Stimulated activated memory B cell treated with anti-CD40 and anti-IgM and Interleukin-4, amounts not matched to agents 10 μg/mL and 1 μg/mL and 100 μg/mL, for 72 hours (primary cell): ENCODE measurements at places on chromosomes 1 and 21.

- peaks cover 61% of the 10 kb centered on the region for H3K4me1 ChIP-seq
- H3K27me3 ChIP-seq, result no peaks in the 10 kb centered on the region
- peaks cover 42% of the 10 kb centered on the region for H3K36me3 ChIP-seq
- H3K4me3 ChIP-seq, result no peak overlapping the region
- ATAC-seq, result no peak
Observed at GRCh38 chr21:15763359-15763758, 33.6 kb downstream of the USP25 start.

DNA sequence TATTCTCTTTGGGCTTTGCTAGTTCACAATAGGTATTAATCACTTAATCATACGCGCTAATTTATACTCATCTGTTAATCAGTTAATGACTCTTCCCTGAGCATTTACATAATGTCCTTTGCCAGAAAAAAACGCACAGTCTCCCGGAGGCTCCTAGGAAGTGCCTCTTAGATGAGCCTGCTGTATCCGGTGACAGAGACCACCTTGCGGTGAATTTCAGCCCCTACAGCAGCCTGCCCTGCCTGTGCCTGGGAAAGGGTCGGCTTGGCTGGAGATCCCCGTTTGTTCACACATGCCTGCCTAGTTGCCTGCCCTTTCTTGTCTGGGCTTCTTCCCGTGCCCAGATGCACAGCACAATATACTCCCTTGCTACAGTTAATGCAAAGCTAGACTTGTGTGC lies 152.9 kb downstream of the ZBTB18 start:
- H3K36me3 ChIP-seq, result no peaks in the 10 kb centered on the region
- peaks cover 6% of the 10 kb centered on the region for H3K4me1 ChIP-seq
- ATAC-seq, result no peak
- H3K4me3 ChIP-seq, result no peak overlapping the region

DNA sequence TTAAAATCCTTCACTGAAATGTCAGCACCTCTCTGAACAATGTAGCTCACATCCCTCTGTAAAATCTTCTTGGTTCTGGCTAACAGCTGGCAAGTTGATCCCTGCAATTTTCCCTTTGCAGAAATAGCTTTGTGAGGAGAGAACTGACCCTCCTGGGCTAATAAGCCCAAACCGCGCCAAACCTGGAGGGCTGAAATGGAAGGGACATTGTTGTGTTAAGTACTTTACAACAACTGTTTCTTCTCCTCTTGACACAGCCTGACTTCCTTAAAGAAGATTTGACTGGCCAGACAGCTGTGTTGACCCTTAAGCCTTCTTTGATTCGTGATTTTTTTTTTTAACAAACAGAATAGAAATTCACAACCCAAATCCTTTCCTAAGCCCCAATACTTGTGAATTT lies 5.7 kb downstream of the LMX1A start:
- H3K27me3 ChIP-seq, result peaks cover 92% of the 10 kb centered on the region
- H3K36me3 ChIP-seq, result no peaks in the 10 kb centered on the region
- H3K4me3 ChIP-seq, result no peak overlapping the region
- peaks cover 17% of the 10 kb centered on the region for H3K4me1 ChIP-seq

DNA sequence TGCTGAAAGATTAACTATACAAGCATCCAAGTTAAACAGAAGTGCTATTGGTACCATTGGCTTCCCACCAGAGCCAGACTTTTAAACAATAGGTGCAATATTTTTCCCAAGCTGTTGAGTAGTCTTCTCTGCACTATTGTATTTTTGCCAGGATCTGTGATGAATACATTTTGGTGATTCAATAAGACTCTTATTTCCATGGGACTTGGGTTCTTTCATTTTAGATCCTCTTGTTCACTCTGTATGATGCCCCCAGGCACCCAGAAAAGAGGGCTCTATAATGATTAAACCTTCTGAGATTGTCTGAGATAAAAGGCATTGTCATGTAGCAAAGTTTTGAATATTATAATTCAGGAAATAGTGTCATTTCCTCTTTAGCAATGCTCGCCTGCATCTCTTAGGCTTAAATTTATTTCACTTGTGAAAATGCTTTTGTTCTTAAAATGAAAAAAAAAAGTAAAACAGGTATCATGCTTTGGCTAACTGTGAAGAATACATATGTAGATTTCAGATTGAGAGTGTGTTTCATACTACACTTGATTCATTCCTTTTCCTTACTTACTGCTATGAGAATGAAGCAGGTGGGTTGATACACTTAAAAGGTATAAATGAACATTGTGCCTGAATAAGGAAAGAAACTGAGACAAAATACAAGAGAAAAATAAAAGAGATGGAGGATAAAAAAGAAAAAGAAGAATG lies 275.0 kb downstream of the HMCN1 start:
- no peaks in the 10 kb centered on the region for H3K36me3 ChIP-seq
- no peak overlapping the region for H3K4me3 ChIP-seq
- no peak overlapping the region for H3K27ac ChIP-seq
- H3K27me3 ChIP-seq, result no peaks in the 10 kb centered on the region

GRCh38 chr1:186155594-186155993 lies 219.5 kb downstream of the TPR start:
- no peaks in the 10 kb centered on the region for H3K4me1 ChIP-seq
- H3K4me3 ChIP-seq, result no peak overlapping the region
- no peaks in the 10 kb centered on the region for H3K36me3 ChIP-seq

DNA sequence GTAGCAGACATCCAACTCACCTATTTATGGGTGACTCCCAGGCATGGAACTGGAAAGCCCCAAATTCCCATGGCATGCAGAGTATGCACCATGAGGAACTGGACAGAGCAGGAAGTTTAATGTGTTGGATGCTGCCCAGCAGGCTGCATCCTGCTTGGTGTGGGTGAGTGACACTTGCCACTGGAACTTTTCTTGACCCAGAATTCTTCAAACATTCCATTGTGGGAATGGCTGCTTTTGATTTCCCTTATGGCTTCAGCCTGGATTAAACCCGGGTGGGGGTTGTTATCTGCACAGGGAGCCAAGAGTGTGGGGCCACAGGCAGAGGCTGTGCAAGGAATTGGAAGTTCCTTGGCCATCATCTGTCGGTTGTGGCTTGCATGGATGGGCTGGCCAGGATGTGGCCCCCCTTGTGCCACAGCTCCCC lies 26.9 kb upstream of the BACE2 start:
- no peak for ATAC-seq
- H3K27ac ChIP-seq, result no peak overlapping the region
- no peak overlapping the region for H3K4me3 ChIP-seq
- peaks cover 39% of the 10 kb centered on the region for H3K27me3 ChIP-seq
- H3K4me1 ChIP-seq, result no peaks in the 10 kb centered on the region
- no peaks in the 10 kb centered on the region for H3K36me3 ChIP-seq

DNA sequence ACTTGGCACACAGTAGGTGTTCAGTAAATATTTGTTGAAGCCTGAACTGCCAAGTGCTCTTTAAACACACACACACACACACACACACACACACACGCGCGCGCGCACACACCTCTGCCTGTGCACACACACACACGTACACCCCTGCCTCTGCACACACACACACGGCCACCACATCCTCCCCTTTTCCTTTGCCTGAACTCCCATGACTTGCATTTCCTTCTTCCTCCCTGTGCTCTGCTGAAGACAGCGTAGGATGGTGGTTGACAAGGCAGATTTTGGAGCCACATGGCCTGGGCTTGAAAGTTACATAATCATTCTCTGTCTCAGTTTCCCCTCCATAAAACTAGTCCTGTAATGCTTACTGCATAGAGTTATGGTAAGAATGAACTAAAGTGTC lies 712.3 kb downstream of the PTPRU start:
- H3K4me1 ChIP-seq, result no peaks in the 10 kb centered on the region
- no peak for ATAC-seq
- H3K4me3 ChIP-seq, result no peak overlapping the region
- H3K36me3 ChIP-seq, result no peaks in the 10 kb centered on the region
- no peak overlapping the region for H3K27ac ChIP-seq

GRCh38 chr1:113990530-113990929 lies 11.3 kb downstream of the OLFML3 start:
- peaks cover 50% of the 10 kb centered on the region for H3K27me3 ChIP-seq
- no peaks in the 10 kb centered on the region for H3K4me1 ChIP-seq
- H3K4me3 ChIP-seq, result no peak overlapping the region
- no peak for ATAC-seq
- H3K27ac ChIP-seq, result no peak overlapping the region

- no peak overlapping the region for H3K27ac ChIP-seq
- H3K4me1 ChIP-seq, result peaks cover 15% of the 10 kb centered on the region
- peaks cover 10% of the 10 kb centered on the region for H3K27me3 ChIP-seq
- no peak overlapping the region for H3K4me3 ChIP-seq
- peak; percentile 55 for ATAC-seq
- peaks cover 19% of the 10 kb centered on the region for H3K36me3 ChIP-seq
Observed at GRCh38 chr1:78088015-78088414, 42.2 kb downstream of the GIPC2 start.

GRCh38 chr1:217899614-217900013 lies 268.5 kb downstream of the SPATA17 start:
- H3K27ac ChIP-seq, result no peak overlapping the region
- no peak overlapping the region for H3K4me3 ChIP-seq
- H3K27me3 ChIP-seq, result no peaks in the 10 kb centered on the region
- no peaks in the 10 kb centered on the region for H3K4me1 ChIP-seq
- no peak for ATAC-seq
- no peaks in the 10 kb centered on the region for H3K36me3 ChIP-seq

GRCh38 chr21:34504595-34504994 lies 7.4 kb downstream of the KCNE1 start:
- H3K4me1 ChIP-seq, result no peaks in the 10 kb centered on the region
- ATAC-seq, result no peak
- no peaks in the 10 kb centered on the region for H3K36me3 ChIP-seq
- H3K27ac ChIP-seq, result no peak overlapping the region

DNA sequence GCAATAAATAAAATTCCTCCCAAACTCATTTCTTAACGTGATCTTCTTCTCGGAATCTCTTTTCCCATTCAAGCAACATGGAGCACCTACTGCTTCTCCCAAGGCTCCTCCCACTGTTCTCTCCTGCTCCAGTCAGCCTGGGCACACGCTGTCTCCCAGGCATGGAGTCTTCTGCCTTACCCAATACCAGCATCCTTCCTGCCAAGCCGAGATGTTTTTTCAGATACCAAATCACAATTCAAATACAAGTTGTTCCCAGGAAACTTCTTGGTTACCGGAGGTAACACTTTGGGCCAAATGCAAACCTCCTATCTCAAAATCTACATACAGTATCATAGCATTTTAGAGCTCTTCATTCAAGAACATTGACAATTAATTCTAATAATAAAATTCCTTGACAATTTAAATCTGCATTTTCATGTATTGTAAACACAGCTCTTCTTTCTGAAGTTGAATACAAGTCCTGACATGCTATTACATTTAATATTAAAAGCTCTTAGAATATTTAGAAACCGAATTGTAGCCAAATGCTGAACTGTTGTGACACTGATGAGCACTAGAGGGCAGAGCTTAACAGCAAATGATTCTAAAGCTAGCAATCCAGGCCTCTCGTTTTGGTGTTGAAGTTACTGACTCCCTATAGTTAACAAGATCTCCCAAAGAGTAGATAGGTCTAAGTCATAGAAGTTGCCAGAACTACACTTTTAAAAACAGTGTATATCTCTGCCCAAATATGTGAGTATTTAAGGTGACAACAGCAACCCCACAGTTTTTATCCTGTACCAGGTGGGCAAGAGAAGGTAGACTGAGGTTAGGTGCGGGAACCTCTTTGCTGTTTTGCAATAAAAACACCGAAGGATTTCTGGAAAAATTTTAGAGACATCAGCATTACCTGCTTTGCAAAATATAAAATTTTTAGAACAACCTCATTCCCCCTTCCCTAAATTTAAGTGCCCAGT lies 52.3 kb downstream of the BCAR3 start:
- no peaks in the 10 kb centered on the region for H3K27me3 ChIP-seq
- H3K27ac ChIP-seq, result peak overlapping the region; percentile 56
- no peak overlapping the region for H3K4me3 ChIP-seq
- H3K36me3 ChIP-seq, result peaks cover 15% of the 10 kb centered on the region

GRCh38 chr1:212315184-212315583 lies 30.0 kb downstream of the PPP2R5A start:
- no peak for ATAC-seq
- H3K36me3 ChIP-seq, result peaks cover 3% of the 10 kb centered on the region
- no peaks in the 10 kb centered on the region for H3K27me3 ChIP-seq
- H3K4me1 ChIP-seq, result peaks cover 30% of the 10 kb centered on the region
- no peak overlapping the region for H3K4me3 ChIP-seq

- no peak for ATAC-seq
- H3K36me3 ChIP-seq, result peaks cover 8% of the 10 kb centered on the region
- H3K4me3 ChIP-seq, result peak overlapping the region; percentile 6
- H3K4me1 ChIP-seq, result peaks cover 70% of the 10 kb centered on the region
- H3K27ac ChIP-seq, result peak overlapping the region; percentile 95
Observed at GRCh38 chr1:111594306-111594693, 25.3 kb upstream of the RAP1A start.

DNA sequence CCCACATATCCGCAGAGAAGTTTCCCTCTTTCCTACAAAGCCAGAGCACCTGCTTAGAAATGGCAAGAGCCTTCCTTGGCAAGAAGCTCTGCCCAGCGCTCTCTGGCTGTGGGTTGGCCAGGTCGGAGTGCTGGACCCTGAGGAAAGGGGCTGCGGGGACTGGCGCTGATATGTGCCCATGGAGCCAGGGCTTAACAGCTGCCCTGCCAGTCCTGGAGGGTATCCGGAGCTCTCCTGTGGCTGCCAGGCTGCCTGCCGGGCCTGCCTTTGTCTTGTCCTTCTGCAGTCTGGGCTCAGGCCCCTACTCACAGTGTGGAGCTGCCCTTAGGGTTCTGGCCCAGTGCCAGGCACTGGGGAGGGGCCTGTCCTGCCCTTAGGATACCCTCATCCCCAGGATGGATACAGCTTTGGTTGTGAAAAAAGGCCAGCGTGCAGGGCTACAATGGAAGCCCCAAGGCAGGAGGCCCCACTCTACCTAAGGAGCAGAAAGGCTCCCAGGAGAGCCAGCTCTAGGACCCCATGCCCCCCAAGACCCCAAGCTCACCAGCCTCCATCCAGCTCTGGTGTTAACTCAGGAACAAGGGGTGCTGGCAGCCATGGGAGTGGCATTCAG lies 43.4 kb downstream of the KIAA1614 start:
- H3K27me3 ChIP-seq, result no peaks in the 10 kb centered on the region
- H3K4me1 ChIP-seq, result peaks cover 11% of the 10 kb centered on the region
- ATAC-seq, result no peak
- H3K27ac ChIP-seq, result no peak overlapping the region
